ENCODE measurements at places on chromosomes 5 and 9.
A peak's percentile ranks its signal among the peaks of the same experiment; 100 is the strongest.

- DNase-seq: no peak
These were observed 80.3 kb upstream of the SLC30A5 start for GRCh38 chr5:69013481-69013880.

DNA sequence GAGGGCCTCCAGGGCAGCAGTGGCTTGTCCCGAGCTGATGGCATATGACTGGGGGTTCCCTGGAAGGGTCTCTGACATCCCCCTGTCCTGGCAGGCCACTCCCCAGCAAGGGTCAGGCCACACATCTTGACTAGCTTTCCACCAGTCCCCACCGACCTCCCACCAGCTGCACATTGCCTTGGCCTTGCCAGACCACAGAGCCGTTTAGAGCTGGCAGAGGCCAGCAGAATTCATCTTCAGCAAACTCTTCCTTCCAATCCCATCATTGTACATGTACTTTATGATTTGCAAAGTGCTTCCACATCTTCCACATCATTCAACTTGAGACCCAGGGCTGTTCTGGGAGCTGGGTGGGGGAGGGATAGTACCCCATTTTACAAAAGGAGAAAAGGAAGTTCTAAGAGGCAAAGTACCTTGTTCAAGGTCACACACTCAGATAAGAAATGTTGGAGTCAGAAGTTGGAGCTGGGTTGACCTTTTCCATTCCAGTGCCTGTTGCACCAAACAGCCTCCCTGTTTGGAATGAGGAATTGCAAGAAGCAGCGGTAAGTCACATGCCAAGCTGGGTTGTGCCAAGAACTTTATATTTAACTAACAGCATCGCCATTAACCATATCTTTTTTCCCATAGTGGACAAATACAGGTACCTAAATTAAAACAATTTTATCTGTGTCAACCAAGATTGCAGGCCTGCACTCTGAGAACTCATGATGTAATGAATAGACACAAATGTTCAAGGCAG lies 25.8 kb upstream of the COL15A1 start:
- DNase-seq: no peak

DNA sequence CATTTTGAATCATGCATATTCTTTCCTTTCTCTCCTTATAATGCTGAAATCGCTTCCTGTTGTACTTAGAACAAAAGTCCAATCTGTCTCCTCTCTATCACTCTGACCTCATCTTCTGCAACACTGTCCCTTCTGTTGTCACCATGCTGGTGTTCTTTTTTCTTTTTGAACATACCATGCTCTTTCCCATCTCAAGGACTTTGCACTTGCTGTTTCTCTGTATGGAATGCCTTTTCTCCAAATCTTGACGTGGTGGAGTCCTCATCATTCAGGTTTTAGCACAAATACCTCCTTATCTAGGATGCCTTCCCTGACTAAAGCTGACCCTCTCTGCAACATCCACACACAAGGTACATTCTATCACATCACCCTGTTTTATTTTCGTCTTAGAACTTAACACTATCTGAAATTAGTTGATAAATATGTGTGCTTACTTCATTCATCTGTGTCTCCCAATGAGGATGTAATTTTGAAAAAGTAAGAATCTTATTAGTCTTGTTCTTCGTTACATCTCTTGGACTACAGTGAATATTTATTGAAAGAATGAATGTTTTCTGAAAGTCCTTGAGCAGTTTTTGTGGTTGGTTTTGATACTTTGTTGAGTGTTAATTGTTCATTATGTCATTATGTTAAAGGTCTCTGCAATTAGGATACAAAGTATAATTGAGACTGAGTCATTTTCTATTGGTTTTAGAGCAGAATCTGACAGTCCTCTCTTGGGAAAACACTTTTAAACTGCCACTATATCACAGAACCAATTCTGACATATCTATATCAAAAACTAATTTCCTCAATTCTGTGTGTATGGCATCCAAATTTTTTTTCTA lies 145.3 kb upstream of the RASA1 start:
- DNase-seq: no peak

DNA sequence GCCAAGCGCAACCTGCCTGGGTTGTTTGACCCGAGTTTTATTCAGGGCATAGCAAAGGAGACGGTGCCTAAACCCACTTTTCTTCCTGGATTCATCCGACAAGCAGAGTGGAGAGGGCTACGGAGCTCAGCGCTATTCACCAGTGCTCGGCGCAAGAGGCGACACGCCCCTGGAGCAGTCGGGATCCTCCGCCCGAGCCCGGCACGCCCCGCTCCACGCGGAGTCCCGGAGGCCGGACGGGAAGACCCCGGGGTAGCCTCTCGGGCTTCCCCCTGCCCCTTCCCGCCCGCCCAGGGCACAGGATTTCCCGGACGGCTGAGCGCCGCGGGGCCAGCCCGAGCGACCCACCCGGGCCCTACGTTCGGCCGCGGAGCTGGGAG lies 427 bp downstream of the SERINC5 start:
- DNase-seq: peak; percentile 16

DNA sequence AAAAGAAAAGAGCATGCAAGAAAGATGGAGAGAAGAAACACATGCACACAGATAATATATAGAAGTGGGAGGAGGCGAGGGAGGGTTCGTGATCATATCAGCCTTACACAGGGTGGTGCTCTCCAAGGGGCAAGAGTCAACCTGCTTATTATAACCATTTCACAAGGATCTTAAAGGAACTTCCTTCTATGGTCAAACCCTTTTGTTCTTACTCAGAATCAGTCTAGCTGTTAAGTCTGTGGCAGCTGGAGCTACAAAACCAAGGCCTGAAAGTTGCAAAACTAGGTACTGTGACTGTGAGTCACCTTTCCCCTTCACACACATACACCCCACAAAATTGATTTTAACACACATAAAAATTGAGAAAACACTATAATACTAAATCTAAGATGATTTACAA lies 18.5 kb upstream of the ERMP1 start:
- no peak for DNase-seq

DNA sequence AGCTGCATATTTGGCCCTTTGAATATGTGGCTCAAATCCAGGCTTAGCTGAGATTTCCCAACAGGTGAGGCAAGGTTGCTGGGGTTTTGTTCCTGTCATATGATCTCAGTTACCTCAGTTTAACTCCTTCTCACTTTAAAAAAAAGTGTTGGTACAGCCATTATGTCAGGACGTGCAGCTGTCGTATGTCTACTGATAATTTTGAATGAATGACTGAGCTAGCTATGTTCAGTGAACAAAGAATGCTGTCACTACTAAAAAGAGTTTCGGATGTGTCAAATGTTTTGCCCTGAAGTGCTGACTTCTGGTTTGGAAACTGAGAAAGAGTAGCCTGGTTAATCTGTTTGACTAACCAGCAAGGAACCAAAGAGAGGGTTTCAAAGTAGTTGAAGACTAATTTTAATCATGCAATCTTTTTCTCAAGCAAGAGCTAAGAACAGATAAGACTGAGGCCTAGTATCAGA lies 106.3 kb upstream of the NR3C1 start:
- DNase-seq: no peak

DNA sequence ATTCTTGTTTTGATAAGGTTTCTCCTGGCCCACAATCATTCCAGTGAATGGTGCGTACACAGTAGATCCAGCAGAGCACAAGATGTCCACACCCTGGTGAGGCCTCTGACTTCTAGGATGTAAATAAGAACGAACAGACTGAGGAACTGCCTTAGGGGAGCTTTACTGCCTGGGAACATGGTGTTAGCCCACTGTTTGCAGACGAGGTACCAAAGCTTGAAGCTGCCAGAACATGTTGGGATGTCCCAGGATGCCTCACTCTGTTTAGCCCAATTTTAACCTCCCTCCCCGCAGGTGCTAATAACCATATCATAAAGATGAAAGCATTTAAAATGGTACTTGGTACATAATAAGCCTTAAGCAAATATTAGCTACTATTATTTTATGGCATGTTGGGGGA lies 3.5 kb downstream of the LECT2 start:
- no peak for DNase-seq

DNA sequence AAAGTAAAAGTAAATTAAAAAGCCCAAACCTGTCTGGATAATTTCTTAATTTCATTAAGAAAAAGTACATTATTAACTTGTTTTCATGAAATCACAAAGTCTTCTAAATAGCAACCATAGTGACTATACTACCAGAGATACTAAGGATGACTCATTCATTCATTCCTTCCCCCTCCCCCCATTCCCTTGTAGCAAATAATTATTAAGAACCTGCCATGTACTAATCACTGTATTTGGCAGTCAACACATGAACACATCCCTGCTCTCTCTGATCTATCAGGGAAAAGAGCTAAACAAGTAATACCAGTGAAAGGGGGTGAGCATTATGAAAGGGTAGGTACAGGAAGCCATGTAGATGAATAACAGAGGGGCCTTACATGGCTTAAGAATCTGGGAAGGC lies 203.9 kb downstream of the CWC27 start:
- DNase-seq: no peak

DNA sequence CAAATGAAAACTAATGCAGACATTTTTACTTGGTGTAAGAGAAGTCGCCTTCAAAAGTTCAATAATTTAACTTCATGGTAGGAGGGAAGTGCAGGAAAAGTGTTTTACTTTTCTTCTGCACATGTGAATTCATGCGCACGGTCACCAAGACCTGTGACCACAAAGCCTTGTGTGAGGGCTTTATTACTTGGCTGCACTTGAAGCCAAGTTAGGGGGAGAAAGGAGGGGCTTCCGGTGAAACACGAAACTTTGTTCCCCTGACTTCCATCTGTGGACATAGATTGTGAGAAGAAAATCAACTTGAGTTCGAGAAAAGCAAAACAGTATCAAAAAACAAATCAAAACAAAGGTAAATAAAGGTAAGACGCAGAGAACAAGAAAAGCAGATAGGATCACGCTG lies 239.9 kb downstream of the ROR2 start:
- DNase-seq: no peak

- DNase-seq: no peak
These were observed 6.3 kb upstream of the IRF1 start for GRCh38 chr5:132496631-132497487.

- no peak for DNase-seq
These were observed 46.0 kb upstream of the COL15A1 start for GRCh38 chr9:98897745-98898144.

GRCh38 chr9:19146441-19147024 lies 19.2 kb upstream of the PLIN2 start:
- no peak for DNase-seq

GRCh38 chr5:133838286-133838685 lies 130.1 kb downstream of the C5orf15 start:
- no peak for DNase-seq

DNA sequence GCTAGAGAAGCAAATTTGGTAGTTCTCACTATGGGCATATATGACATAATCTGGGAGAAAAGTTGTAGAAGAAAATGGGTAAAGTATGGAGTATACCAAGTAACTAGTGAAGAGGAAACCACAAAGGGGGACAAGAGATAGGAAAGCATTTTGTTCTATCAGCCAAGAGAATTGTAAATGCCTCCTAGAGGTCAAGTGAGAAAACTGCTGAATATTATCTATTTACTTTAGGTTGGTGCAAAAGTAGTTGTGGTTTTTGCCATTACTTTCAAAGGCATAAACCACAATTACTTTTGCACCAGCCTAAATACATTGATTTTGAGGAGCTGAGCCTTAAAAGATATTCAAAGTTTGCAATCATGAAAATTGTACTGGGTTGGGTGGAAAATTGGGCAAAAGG lies 126.7 kb upstream of the GRHPR start:
- no peak for DNase-seq
